Stimulated activated CD4-positive, alpha-beta T cell treated with anti-CD3 and anti-CD28 coated beads, Interleukin-1b, Interleukin-23, amount 100 ng/mL, for 1 hour (primary cell): ENCODE measurements at places on chromosomes 16 and 17.

DNA sequence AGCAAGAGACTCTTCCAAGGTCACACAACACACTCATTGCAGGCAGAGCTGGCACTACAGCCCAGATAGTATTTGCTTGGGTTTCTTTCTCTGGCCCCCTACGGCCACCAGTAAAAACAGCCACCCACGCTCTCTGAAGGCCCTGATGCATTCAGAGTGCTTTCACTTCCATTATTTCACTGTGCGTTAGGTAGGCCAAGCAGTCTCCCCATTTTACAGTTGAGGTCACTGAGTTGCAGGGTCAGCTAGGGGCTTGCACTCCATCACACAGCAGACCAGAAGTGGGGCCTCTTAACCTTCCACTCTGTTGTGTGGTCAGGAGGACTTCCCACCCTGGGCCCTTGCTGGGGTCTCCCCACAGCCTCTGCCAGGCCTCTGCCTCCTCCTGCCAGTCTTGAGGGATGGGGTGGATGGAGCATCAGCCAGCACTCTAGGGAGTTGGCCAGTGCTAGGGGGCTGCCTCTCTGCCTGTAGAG lies 2.5 kb downstream of the TBX21 start:
- no peak for DNase-seq

GRCh38 chr16:27924411-27925118 lies 138.9 kb downstream of the GSG1L start:
- no peak for DNase-seq

DNA sequence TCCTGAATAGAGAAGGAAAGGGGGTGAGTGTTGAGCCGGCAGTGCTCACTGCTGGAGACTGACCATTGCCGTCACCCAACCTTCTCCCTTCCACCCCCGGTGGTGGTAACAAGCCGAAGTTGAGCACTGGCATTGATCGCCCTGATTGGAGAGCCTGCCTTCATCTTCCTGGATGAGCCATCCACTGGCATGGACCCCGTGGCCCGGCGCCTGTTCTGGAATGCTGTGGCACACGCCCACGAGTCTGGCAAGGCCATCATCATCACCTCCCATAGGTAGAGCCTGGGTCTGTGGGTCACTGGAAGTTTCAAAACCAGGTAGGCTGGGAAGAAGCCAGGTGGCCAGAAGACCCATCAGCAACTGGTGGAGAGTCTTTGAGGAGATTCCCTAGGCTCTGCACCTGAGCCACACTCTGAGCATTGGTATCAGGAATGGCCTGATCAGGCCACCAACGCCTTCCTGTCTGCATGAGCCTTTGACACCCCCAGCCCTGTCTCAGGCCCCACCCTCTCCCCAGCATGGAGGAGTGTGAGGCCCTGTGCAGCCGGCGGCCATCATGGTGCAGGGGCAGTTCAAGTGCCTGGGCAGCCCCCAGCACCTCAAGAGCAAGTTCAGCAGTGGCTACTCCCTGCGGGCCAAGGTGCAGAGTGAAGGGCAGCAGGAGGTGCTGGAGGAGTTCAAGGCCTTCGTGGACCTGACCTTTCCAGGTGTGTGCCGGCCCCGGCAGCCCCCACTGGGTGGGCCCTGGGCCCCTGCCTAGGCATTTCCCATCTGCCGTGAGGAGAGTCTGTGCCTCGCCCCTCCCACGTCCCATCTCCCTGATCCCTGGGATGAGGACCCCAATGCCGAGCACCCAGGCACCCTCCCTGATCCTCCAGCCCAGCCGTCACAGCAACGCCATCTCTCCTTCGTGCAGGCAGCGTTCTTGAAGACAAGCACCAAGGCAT lies 4.9 kb upstream of the CCNF start:
- DNase-seq: no peak

- DNase-seq: no peak
Measured at GRCh38 chr16:31466381-31466841, 5.5 kb upstream of the TGFB1I1 start.

- DNase-seq: no peak
Measured at GRCh38 chr16:84072014-84072413, 29.4 kb upstream of the SLC38A8 start.

DNA sequence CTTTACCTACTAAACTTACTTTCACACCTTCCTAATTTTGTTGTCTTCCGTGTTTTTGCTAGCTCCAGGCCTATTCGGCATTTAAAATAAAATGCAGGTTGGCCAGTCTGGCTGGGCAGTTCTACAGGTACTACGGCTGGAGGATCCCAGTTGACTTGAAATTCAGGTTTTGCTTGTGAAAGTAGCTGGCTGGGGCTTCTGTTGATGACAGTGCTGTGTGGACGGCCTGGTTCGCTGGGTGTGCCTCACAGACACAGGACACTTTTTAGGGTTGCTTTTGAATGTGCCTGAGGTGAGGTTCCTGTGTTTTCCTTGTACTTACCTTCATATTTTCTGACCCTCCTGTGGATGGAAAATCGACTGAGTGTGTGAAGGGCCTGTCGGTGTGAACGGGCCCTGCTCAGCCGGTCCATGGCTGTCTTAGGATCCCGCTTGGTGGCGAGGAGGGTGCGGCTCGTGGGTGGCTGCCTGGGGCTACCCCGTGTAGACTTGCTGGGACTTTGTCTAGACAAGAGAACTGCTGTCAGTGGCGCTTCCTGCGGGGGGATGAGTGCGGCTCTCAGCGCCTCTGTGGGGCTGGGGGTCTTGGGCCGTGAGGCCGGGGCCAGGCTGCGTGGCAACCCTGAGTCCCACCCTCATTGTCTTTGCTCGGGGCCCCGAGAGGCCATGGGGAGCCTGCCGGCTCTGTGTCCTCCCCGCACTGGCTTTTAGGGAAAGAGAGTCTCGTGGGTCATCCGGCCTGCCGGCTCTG lies 18.7 kb upstream of the ZNF750 start:
- no peak for DNase-seq

GRCh38 chr16:60304066-60304465 lies 1570.0 kb upstream of the GOT2 start:
- no peak for DNase-seq

DNA sequence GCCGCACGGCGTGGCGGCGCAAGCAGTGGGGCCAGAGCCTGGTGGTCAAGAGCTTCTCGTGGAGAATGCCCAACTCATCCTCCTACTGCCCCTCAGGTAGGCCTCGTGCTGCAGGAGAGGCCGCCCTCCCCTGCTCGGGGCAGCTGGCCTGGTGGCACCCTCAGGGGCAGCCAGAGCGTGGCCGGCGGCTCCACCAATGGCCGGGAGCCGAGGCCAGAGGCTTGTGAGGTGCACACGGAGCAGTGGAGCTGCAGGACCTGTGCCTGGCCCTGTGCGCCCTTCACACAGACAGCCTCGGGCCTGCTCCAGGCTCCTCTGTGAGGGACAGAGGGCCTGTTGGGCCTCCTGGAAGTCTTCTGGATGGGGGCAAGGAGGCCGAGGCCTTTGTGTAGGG lies 85.5 kb downstream of the NPIPB11 start:
- DNase-seq: no peak

- no peak for DNase-seq
Measured at GRCh38 chr17:61495161-61495857, 43.1 kb downstream of the TBX4 start.

DNA sequence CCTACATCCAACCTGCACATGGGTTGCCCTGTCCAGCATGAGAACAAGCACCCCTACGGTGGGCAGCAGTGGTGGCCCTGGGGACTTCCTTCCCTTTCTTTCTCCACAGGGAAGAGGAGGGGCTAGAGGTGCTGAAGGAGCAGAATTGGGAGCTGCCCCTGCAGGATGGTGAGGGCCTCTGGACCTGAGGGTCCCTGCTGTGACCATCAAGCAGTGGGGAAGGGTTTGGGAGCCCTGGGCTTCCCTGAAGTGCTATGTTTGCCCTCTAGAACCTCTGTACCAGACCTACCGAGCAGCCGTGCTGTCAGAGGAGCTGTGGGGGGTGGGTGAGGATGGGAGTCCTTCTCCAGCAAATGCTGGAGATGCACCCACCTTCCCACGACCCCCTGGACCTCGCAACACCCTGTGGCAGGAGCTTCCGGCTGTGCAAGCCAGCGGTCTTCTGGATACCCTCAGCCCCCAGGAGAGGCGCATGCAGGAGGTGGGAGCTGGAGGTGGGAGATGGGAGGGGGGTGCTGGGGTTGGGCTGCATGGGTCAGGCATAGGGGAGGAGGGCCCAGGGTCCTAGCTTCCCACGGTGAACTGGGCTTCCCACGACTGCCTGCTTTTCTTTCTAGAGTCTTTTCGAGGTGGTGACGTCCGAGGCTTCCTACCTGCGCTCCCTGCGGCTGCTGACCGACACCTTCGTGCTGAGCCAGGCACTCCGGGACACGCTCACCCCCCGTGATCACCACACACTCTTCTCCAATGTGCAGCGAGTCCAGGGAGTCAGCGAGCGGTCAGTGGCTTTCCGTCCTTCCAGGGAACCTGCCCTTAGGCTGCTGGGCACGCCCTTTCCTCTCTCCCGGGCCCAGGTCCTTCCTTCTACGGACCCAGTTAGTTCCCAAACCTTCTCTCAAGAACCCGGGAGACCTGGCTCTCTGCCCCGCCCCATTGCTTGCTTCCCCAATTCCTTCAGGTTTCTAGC lies 5.0 kb downstream of the ARHGEF15 start:
- DNase-seq: no peak

- no peak for DNase-seq
Measured at GRCh38 chr17:60086818-60087591, 8.3 kb upstream of the HEATR6 start.

DNA sequence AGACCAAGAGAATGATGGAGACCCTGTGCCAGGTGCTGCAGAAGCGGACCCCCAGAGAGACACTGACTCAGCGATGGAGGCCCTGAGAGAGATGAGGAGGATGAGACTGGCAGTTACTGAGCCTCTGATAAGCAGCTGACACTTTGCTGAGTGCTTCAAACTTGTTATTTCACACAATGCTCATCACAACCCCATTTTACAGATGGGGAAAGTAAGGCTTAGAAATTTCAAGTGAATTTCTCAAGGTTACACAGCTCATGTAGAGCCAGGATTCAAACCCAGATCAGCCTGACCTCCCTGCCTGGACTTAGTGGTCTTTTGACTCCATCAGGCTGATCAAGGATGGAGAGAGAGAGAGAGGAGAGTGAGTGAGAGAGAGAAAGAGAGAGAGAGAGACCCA lies 27.2 kb downstream of the MRM1 start:
- DNase-seq: no peak

DNA sequence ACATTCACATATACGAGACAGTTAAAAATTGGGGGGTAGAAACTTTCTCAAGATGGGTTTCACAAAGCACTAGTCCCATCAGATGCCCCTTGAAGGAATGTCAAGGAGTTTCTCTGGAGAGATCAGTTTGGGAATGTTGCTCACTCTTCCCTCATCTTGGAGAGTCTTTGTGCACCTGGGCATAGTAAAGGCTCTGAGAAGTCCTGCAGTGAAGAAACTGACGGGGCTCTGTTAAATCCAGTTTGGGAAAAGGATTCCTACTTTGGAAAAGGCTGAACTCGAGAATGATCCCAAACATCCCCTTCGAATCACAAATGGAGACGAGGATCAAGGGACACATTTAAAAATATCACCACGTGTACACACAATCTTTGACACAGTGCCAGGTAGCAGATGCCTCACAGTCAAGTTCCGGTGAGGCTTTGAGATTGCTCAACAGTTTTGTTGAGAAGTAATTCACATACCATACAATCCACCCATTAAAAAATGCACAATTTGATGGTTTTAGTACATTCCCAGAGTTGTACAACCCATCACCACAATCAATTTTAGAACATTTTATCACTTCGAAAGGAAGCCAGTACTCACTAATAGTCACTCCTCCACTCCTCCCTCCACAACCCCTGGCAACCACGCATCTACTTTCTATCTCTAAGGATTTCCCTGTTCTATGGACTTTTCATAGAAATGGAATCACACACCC lies 203.4 kb upstream of the FOXF1 start:
- DNase-seq: no peak

GRCh38 chr17:74080656-74081582 lies 122.6 kb upstream of the RPL38 start:
- DNase-seq: no peak

DNA sequence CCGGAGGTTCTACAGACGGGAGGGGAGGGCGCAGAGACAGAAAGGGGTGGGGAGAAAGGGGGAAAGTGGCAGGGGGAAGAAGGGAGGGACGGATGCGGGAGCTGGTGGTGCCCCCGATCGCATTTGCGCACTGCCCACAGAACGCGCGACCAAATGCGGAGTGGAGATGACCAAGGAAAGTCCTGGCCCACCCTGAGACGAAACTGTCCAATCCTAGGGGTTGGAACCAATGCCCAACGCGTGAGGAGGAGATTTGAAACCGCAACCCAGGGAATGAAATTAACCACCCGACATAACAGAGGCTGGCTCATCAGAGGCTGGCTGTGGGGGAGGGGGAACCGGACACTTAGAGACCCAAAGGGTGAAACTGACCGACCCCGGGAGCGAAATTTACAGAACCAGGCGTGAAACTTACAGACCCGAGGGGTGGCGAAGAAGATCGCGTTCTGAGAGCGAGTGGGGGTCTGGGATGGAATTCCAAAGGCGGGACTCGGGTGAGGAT lies 1.4 kb downstream of the HES7 start:
- DNase-seq: no peak

DNA sequence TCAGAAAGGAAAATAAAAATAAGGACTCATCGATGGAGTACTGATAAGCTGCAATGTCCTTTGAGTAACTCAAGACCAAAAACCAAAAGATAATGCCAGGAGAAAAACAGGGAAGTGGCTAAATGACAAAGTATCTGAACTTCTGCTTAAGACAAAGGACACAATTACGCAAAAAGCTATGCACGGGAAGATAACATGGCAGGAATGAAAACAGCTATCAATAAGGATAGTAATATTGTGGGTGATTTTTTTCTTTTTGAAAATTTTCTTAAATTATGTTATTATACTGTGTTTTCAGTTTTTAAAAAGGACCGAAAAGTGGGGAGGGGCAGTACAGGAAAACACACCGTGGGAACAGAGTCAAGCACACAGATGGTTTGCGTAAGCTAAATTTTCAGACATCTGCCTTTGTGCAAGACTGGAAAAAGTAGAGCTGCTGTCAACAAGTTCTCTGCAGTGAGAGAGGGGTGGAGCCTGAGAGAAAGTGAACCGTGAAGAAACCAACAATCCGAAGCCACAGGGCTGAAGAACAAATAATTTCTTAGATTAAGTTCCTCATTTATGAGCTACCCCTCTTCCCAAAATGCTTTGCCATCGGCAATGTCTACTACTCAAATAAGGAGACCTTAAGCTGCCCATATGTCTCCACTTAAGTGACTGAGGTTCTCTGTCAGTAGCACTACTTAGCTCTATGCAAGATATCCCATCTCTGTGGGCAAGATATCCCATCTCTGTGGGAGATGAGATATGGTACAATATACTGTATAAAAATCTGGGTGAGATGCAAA lies 99.9 kb upstream of the CORO6 start:
- DNase-seq: no peak
